ENCODE measurements at places on chromosomes 12 and 14.

GRCh38 chr12:66497008-66497897, 181.6 kb downstream of the GRIP1 start:
- no peak for DNase-seq

GRCh38 chr12:121295746-121296617, 527 bp downstream of the CAMKK2 start:
- no peak for DNase-seq

GRCh38 chr14:23145794-23146350, 26.8 kb upstream of the CEBPE start:
- DNase-seq: no peak

DNA sequence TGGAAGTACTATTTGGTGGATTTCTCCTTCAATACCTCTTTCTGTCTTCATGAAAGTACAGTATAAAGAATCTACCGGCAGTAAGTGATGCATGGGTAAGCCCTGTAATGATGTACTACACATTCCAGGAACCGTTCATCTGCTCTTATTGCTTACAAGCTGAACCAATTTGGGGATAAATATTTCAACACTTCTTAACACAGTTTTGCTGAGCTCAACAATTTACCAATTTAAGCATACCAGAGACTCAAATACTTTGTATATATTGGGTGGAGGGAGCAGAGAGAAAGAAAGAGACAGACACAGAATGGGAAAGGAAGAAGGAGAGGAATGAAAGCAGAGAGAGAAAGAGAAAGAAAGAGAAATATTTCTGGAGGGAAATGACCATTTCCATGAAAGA, 821.1 kb upstream of the FLRT2 start:
- DNase-seq: no peak

- DNase-seq: no peak
Measured at GRCh38 chr12:116955382-116956021, 44.8 kb downstream of the FBXW8 start.
